ENCODE measurements at places on chromosomes 2 and 18. TPM values are rescaled to one million over a fixed set of nuclear protein-coding genes. Genes with fewer than 3 reads are reported as not detected.

The TMEM169 gene
- 1.4 TPM for total RNA-seq

GRCh38 chr2:240762249-240762648, 57.8 kb downstream of the KIF1A start:
- ATAC-seq, result no peak

The ERFE gene
- total RNA-seq, result not detected

DNA sequence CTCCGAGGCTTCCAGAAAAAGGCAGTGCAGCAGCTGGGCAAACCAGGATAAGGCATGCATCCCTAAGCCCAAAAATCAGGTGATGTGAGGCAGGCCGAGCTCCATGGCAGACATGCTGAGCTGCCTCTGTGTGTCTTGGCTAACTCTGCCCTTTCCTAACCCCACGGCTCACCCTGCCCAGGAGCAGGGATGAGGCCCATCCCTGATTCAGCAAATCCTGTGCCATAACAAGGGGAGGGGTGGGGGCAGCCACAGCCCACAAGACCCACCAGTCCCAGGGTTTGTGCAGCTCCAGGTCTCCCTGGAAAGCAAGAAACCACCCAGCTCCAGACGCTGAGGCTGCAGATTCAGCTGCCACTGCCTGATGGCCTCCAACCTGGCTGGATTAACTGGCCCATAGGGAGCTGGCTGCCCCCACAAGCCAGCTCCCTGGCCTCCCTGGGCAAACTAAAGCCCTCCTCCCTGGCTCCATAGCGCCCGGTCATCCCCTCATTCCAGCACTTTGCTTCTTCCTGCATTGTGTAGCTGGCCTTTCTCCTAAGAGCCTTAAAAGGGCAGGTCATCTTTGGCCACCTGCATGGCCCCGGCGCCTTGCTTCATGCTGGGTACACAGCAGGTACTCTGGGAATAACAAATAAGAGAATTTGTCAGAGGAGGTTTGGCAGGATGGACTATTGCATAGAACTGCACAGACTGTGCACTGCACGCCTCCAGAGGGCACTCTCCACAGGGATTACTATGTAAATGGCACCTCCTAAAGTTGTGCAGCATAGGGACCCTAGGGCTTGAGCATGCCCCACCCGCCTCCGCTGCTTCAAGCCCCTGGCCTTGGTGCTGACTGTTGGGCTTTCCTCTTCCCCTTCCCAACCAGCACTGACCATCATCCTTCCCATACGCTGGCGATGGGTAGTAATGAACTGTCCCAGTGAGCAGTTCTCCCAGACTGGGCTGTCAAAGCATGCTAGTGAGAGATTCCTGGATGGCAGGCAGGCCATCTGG, 10.7 kb downstream of the STEAP3 start:
- no peak for ATAC-seq

- ATAC-seq, result no peak
These were observed 56.8 kb downstream of the PKDCC start for GRCh38 chr2:42104621-42105020.

Measured in activated T-helper 17 cell treated with anti-CD3 and anti-CD28 coated beads, Interleukin-2, amount 50 U/mL, for 72 hours (primary cell).